ENCODE measurements at places on chromosomes 7 and 10.

- no peak for DNase-seq
Measured at GRCh38 chr7:43021431-43021830, 89.3 kb downstream of the MRPL32 start.

- no peak for DNase-seq
Measured at GRCh38 chr7:538764-539685, 19.4 kb upstream of the PDGFA start.

- no peak for DNase-seq
Measured at GRCh38 chr7:45033931-45034290, 33.9 kb downstream of the CCM2 start.

GRCh38 chr7:11819947-11820346 lies 12.1 kb downstream of the THSD7A start:
- no peak for DNase-seq

DNA sequence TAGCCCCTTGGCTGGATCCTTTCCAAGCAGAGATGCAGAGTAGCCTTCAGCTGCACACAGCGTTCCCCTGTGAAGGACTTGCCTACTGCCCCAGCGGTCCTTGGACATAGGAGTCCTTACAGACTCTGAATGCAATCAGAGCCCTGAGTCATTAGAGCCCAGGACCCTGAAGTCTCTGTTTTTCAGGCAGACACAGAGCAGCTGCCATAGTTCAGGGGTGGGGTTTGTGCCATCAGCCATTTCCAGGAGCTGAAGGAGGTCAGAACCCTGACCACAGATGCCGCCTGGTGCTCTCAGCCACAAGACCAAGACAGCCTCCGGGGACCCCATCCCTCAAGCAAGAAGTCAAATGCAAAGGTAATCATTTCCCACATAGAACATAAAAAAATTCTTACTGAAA lies 32.8 kb upstream of the WDFY4 start:
- DNase-seq, result peak; percentile 47

- DNase-seq, result no peak
Measured at GRCh38 chr7:67807826-67808225, 811.2 kb downstream of the TYW1 start.

All from left forelimb (tissue), 1 donor.